Ascending aorta (tissue), 2 donors: ENCODE measurements at places on chromosomes 2 and 18.

- no peak for DNase-seq
Observed at GRCh38 chr18:48810805-48811204, 140.0 kb downstream of the SMAD7 start.

GRCh38 chr2:175737722-175738361 is 264.2 kb downstream of the LNPK start:
- no peak for DNase-seq

GRCh38 chr2:231457101-231457500 is 7.2 kb downstream of the NCL start:
- DNase-seq, result no peak

DNA sequence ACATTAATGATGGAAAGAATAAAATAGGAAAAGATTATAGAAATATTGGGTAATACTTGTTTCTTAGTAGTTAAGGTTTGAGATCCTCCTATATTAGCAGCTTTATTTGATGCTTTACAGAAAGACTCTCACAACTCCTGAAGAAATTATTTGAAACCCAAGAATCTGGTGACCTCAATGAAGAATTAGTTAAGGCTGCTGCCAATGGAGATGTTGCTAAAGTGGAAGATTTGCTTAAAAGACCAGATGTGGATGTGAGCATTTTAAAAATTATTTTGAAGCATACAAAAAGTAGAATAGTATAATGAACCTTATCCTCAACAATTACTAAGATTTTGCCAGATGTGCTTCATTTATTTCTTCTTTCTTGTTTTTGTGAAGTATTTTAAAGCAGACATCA is 59.1 kb downstream of the MIB1 start:
- no peak for DNase-seq

DNA sequence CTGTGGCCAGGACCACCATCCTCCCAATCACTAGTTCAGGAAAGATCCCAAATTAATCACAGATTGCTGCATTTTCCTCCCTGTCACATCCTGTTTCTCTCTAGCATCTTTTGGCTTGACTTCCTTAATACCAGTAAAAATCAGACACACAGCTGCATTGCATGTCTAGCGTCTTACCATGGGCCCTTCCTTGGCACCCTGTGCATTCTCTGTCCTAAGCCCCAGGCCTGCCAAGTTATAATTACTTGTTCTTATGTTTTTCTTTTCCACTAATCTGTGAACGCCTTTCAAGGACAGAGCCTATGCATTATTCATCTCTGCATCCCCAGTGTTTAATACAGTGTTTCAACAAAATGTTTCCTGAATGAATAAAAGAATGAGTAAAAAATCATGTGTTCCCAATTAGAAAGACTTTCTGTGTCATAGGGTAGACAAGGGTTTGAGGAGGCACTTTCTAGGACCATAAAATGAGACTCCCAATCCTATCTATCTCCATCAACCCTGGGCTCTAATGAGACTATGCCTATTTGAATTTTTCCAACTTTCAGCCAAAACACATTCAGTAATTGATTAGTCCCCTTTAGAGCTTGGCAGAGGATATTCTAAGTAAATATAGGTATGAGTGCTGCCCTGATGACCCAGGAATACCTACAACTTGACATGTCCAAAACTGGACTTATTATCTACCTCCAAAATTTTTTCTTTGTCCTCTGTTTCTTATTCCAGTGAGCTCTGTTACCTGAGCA is 10.3 kb upstream of the NT5C1B start:
- DNase-seq, result no peak

DNA sequence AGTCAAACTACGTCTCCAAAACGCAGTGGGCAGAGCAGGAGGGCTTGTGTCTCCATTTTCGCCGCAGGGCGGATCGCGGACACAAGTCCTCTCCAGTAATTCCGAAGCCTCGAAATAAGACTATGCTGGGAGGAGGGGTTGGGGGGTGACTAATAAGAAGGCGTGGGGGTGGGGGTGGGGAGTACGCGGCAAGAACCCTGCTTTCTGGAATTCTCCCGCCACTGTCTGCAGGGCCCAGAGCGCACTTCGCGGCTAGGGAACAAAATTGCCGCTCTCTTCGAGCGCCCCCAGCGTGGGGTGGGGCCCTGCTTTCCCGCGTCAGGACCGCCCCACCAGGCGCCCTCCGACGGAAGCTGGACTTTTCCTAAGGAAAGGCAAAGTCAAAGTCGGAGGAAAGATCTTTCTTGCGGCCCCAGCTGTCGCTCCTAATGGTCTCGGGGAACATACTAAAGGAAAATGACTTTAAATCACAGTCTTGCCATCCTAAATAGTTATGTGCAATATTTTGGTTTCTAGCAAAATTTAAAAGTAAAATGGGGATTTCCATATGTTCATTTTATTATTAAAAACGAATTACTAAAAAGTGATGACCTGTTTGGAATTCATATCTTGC is 11.9 kb downstream of the NR4A2 start:
- DNase-seq, result no peak

DNA sequence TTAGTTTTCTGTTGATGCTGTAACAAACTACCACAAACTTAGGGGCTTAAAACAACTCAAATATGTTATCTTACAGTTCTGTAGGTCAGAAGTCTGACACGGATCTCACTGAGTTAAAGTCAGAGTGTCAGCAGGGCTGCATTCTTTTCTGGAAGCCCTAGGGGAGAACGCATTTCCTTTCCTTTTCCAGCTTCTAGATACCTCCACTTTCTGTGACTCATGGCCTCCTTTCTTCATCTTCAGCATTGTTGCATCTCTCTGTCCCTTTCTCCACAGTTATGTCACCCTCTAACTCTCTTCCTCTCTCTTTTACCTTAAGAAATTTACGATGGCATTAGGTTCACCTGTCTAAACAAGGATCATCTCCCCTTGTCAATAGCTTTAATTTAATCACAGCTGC is 13.3 kb upstream of the PPP4R1 start:
- DNase-seq, result no peak

DNA sequence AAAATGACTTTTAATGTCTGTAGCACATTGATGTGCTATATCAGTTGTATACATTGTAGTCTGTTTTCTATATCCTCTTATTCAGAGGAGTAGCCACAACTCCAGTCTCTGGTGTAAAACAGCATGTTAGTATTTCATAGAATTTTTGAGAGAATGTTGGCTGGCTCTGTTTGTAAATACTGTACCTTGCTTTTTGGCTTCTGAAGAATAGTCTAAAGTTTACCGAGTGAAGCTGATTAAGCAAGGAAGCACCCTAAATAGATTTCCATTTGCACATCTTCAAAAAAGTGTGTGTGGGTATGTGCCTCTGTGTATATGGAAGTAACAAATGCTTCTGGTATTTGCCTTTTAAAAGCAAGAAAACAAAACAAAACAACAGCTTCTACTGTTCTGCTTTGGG is 50.5 kb downstream of the MAP4K4 start:
- no peak for DNase-seq

GRCh38 chr2:149666809-149667320 is 79.3 kb upstream of the MMADHC start:
- DNase-seq, result no peak

DNA sequence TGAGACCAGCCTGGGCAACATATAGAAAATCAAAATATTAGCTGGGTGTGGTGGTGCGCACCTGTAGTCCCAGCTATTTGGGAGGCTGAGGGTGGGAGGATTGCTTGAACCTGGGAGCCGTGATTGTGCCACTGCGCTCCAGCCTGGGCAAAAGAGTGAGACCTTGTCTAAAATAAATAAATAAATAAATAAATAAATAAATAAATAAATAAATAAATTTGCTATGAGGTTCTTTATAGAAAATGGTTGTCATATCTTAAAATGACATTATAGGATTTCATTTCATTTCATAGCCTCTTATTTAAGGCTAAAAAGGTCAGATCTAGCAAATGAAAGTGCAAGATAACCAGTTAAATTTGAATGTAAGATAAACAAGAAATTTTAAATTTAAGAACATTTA is 193.0 kb downstream of the NAPG start:
- DNase-seq, result no peak

- no peak for DNase-seq
Observed at GRCh38 chr18:80034852-80035406, 695 bp downstream of the RBFA start.

- no peak for DNase-seq
Observed at GRCh38 chr2:72150157-72150860, 2.6 kb upstream of the CYP26B1 start.

DNA sequence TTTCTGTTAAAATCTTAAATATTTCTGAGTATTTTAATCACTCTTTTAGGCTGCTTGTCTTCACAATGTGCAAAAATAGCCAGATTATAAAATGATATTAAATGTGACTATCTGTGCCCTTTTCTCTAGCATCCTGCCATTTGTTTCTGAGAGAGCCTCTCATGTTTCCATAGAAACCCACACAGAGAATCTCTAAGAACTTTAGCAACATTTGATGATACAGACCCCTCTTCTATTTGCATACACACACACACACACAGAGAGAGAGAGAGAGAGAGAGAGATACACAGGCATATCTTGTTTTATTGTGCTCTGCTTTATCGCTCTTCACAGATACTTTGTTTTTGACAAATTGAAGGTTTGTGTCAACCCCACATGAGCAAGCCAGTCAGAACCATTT is 134.5 kb upstream of the DDX18 start:
- DNase-seq, result no peak

DNA sequence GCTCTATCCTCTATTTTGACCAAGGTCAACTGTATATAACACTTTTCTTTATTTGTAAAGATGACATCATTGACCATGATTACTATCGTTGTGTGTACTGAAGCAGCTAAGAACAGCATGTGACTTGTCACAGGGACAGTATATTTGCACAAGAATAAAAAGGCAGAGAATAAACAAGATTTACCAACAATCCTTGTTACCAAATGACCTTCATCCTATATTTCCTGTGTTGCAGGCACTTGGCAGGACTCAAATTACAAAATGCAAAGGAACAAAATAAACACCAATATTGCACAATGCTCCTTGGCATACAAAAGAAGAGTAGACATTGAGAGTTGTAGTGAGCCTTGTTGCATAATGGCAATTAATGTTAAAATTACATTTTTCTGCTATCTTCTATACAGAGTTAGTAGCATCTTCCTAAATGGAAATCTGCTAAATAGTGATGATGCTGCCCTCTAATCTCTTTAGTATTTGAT is 61.8 kb downstream of the RFTN2 start:
- DNase-seq, result no peak

GRCh38 chr2:139354518-139354917 is 574.3 kb upstream of the NXPH2 start:
- DNase-seq, result no peak

- DNase-seq, result no peak
Observed at GRCh38 chr2:217660423-217660822, 342.4 kb downstream of the TNS1 start.

GRCh38 chr2:96584017-96584416 is 47.5 kb downstream of the ARID5A start:
- no peak for DNase-seq

- no peak for DNase-seq
Observed at GRCh38 chr2:82652117-82652516, 1807.0 kb downstream of the SUCLG1 start.

GRCh38 chr2:128506534-128506933 is 187.9 kb upstream of the HS6ST1 start:
- no peak for DNase-seq

- DNase-seq, result no peak
Observed at GRCh38 chr2:48227617-48228344, 302.2 kb upstream of the STON1 start.
